ENCODE measurements at places on chromosomes 1 and 21.

DNA sequence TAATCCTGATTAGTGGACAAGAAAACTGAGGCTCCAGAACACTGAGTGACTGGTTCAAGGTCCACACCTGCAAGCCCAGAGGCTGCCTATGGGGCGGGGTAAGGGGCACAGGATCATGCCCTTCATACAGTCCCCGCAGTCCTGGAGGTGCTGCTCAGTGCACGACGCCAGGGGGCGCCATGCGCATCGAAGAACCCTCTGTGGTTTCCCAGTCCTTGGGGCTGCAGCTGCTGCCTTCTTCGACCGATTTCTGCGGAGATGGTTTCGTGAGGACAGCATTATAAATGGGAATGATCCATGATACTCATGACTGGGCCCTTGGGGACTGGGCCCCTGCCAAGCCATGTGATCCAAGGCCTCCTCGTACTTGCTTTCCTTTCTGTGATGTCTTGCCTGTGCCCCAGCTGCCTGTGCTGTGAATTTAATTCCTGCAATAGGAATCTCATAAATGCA, 37.1 kb upstream of the ARHGEF10L start:
- no peak for DNase-seq

GRCh38 chr1:42145389-42145716, 7.9 kb upstream of the GUCA2B start:
- no peak for DNase-seq

- no peak for DNase-seq
Measured at GRCh38 chr1:206909161-206909882, 12.1 kb downstream of the IL24 start.

DNA sequence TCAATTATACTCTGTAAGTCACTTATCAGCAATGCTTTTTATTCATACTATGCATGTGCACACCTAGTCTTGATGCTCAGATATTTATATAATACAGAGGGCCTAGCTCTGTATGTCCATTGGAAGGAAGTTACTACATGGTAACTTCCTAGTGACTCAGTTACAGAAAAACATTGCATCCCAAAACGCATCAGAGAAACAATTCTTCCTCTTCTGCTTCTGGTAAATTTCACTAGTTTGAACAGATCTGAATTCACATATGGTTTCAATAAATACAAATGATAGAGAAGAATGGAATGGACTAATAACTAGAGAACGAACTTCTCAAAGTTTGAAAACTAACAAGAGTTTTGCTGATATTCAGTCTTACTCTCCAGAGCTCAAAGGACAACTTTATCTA, 811.3 kb upstream of the ADGRL2 start:
- no peak for DNase-seq

DNA sequence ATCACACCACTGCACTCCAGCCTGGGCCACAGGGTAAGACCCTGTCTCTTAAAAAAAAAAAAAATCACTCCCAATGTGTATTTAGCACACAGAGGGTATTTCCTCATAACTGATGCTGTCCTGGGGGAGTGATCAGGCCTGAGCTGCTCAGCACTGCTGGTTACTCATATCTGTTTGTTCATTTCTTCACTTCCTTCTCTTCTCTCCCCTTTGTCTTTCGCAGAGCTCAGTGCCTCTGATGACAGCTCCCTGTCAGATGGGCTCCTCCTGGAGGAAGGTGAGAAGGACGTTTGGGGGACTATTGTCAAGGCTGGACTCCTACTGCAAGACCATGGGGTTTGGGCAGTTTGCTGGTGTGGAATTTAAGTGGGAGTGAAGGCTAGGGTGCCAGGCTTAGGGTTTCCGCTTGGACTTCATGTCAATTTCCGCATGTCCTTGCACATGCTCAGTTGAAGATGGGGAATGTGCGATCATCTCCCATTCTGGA, 13.0 kb downstream of the INAVA start:
- DNase-seq: no peak

DNA sequence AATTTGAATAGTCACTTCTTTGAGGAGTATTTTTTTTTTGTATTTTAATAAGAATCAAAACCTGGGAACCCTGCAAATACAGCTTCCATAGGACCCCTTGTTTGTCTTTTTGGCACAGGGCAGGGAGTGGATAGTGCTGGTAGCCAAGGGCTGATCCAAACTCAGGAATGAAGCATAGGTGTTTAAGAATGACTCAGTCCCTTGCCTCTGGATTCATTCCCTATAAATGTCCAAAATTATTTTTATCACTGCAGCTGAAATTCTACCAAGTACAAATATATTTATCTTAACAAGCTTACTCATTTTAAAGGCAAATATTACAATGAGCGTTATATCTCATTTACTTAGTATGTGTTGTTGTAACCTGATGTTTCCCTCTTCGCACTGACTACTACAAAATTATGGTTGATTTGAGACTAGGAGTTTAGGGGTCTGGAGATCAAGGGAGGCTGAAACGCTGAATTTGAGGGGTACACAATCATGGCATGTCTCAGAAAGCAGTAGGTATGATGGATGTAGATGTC, 278.6 kb upstream of the LYPLAL1 start:
- DNase-seq: no peak

- no peak for DNase-seq
Measured at GRCh38 chr1:193284219-193284618, 97.8 kb upstream of the B3GALT2 start.

DNA sequence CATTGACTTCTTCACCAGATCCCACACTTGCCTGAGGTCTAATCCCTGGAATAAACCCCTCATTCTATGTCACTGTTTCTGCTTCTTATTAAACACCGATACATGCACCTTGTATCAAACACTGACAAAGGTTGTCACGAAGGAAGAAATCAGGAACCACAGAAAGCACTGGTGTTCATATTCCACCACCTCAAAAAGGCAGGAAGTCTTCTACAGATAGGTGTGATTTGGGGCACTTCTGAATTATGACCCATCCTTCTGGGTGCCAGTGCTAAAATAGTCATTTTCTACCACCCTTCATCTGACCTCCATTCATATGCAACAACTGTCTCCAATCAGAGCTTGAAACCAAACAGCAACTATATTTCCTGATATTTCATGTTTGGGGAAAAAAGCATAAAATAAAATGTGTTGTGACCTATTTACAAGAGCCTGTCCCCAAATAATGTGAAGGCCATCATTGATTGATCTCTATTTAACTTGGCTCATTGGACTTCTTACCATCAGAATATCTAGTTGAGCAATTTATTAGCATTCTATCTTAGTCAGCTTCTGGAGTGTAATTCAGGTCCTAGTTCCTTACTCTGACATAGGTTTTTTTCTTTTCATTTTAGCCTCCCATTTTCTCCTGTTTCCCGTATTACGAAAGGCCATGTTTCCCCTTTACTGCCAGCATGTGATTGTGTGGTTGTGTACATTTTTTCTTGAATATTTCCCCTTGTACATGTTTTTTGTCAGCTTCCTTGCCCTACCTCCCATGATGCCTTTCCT, 43.1 kb downstream of the DUSP10 start:
- no peak for DNase-seq

- DNase-seq: no peak
Measured at GRCh38 chr1:38919130-38919529, 22.5 kb downstream of the RHBDL2 start.

DNA sequence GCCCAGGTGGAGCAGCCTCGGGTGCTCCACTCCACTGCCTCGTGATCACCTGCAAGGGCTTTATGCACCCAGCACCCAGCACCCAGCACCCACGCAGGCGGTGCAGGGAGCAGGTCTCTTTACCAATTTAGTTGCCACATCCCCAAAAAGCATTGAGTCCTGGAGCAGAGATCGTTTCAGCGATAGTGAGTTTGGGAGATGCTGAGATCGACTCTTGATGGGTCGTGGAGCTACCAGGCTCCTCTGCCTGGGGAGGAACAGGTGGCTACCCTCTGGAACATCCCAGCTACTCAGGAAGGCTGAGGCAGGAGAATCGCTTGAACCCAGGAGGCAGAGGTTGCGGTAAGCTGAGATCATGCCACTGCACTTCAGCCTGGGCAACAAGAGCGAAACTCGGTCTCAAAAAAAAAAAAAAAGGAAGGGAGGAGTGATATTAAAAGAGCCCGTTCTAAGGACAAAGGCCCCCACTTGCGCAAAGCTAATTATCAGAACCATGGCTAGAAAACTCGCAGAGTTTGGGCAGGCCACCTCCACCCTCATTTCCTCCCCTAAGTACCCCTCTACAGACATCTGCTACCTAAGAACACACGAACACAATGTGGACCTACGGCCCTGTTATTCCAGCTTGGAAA, 106.5 kb upstream of the SLC45A1 start:
- no peak for DNase-seq

GRCh38 chr1:164773102-164773501, 214.1 kb downstream of the PBX1 start:
- no peak for DNase-seq

GRCh38 chr1:201307760-201308499, 24.6 kb downstream of the PKP1 start:
- no peak for DNase-seq

- no peak for DNase-seq
Measured at GRCh38 chr21:32055305-32055704, 182.5 kb downstream of the HUNK start.

DNA sequence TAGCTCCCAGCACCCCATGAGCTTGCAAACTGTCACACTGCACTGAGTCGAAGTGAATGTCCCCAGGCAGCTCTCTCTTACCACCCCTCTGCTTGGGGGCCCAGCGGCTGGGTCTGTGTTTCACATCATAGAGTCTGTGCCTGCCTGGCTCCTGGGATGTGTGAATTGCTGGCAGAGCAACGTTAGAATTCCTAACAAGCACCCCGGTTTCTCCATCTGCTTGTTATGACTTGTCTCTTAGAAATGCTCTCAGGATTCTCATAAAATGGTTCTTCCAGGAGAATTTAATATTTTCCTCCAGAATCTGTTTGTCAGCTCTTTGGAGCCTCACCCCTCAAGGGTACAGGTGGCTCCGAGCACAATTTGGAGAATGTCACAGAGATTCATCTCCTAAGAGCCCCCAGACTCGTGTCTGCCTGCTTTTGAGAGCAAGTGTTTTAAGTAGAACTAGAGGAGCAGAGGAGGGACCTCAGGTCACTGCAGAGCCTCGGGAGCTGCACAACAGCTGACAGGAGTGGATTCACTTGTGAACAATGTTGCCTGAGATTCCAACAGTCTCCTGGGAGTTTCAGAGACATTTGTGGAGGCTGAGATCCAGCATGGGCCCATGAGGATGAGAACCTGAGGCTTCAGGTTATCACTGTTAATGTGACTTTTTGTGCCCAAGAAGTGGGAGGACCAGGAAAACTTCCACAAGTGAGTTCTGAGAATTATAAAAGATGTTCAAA, 131.5 kb downstream of the KCNJ6 start:
- DNase-seq: no peak

GRCh38 chr1:64766429-64766828, 21.6 kb downstream of the RAVER2 start:
- no peak for DNase-seq

DNA sequence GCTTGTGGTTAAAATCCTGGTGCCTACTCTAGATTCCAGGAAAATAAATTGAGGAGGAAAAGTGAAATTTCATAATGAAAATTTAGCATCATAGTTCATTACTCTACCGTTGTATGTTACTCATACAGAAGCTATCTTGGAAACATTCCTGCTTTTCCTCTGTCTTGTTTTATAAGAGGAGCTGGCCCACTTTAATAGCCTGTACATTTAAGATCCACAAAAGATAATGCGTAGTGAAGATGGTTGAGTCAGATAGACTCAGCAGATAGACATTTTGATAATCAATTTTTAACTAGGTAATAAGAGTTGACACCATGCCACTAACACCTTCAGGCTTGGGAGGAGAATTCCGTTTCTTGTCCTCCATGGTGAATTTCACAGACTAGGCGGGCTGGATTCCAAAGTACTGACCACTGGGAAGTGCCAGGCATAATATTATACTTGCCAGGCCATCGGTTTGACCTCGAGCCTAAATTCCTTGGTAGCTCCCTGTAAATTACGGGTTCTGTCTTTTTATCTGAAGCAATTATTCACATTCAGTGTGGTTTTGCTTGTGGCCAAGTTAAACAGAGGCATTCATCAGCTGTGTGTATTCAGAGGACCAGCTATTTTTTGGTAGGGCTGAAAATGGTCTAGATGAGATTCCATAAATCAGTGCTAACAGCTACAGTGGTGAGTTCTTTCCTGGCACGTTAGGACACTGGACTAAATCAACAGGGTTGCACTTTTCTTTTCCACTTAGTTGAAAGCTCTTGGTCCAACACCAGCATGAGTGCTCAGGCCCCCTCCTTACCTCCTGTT, 111.9 kb upstream of the KAZN start:
- DNase-seq: peak; percentile 39

DNA sequence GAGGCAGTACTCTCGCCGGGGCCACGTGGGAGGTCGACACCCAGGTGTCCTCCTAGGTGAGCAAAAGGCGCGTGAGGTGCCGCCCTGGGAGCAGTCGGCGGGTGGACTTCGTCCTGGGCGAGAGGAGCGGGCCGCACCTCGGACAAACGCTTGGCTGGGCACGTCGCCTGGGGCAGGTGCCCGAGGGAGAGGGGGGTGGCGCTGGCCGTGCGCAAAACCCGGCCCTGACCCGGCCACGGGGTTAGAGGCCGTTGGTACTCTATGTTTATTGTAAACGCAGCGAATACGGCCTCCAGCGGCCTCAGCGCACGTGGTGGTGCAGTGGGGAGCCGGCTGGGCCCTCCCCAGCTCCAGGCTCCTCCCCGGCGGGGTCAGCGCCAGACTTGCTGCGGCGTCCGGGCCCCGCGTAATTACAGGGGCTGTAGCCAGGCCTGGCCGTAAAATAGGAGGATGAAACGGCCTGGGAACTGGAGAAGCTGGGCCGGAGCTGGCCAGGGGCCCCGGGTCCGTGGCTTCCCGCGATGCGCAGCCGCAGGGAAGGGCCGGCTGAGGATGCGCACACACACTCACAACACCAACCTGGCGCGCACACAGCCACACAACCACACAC, 1.6 kb upstream of the EFNA1 start:
- no peak for DNase-seq

GRCh38 chr1:50426702-50427085, 3.5 kb upstream of the DMRTA2 start:
- no peak for DNase-seq

DNA sequence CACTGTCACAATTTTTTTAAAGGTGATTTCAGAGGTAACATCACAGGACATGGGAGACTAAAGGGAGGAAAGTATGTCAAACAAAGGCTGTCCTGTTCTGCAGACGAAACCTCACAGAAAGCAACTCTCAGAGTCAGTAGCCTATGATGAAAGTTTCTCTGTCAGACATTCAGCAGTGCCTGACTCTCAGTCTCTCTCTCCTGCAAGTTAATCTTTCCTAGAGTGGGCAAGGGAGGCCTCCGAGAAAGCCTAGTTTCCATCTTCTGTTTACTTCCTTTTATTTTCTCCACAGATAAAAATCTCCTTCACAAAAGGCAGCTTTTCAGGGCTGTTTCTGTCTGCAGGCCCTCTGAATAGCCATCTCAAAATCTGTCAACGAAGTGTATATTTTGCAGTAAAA, 24.9 kb upstream of the FMO2 start:
- DNase-seq: no peak

Measured in SW 1271 (cell line).